DMS79 (cell line): ENCODE measurements at places on chromosomes 11 and 22.

DNA sequence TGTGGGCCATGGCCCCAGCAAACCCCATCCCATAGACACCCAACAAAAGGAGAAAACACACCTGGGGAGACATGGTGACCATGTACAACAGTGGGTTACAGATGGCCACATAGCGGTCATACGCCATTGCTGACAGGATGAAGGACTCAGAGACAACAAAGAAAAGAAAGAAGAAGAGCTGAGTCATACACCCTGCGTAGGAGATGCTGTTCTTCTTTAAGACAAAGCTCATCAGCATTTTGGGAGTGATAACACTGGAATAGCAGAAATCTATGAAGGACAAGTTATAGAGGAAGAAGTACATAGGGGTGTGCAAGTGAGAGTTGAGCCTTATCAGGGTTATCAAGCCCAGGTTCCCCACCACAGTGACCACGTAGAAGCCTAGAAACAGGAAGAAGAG lies 4.9 kb downstream of the OR8B8 start:
- no peak for DNase-seq

DNA sequence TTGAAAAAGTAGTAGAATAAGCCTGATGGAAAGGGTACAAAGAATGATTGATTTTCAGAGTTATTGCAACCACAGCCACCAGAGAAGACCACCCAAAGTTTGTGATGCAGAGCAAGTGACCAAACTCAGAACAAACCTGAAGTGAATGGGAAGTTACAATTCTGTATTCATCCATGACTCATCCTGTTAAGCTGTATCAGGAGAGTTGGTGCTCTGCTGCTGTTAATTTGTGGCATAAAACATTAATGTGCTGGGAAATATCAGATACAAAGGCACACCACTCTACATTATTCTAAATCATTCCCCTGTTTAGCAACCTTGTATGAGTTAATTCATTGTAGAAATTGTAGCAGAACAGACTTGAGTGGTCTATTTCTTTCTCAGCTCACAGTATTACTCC lies 19.6 kb upstream of the PDGFD start:
- no peak for DNase-seq

GRCh38 chr22:37065180-37065579 lies 13.6 kb downstream of the KCTD17 start:
- DNase-seq, result no peak

GRCh38 chr22:24407278-24407665 lies 20.1 kb upstream of the ADORA2A start:
- DNase-seq, result no peak

GRCh38 chr11:15499674-15500073 lies 385.0 kb downstream of the INSC start:
- DNase-seq, result no peak

- DNase-seq, result no peak
Measured at GRCh38 chr11:11865449-11865848, 23.7 kb downstream of the USP47 start.
